ENCODE measurements at places on chromosomes 4 and X.

GRCh38 chrX:50920132-50920531, 9.6 kb downstream of the BMP15 start:
- DNase-seq, result no peak

DNA sequence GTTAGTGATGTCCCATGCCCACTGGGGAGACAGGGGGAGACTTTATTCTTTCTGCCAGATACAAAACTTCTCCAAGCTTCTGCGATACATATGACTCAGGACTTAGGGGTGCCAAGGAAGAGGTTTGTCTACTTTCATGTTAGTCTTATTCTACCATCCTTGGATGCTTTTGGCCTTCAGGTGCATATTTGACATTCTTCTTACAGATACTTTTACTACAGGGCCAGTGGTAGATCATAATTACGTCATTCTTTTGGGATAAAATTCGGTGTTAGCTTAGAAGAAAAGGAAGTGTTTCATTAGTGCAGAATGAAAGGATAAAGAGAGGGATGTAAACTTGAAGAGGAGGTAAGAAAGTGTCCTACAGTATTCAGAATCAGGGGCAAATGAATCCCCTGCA, 245.2 kb downstream of the THOC2 start:
- no peak for DNase-seq

- peak; percentile 10 for DNase-seq
These were observed 11.0 kb upstream of the EIF4E start for GRCh38 chr4:98939892-98940298.

DNA sequence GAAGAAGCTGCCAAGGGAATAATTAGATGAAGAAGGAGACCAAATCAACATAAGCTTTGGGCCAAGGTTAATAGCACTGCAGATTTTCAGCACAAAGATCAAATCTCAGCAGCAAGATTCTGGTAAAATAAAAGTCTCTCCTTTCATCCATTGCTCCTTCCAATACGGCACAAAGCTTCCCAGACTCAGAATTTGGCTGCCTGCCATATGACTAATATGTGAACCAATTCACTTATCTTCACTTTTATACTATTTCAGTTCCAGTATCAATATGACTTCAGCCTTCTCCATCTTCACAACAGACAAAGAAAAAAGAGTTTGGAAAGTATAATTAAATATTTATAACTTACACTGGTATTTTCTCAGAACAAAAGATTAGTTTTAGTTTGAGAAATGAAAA, 978.3 kb upstream of the GRID2 start:
- DNase-seq, result no peak

DNA sequence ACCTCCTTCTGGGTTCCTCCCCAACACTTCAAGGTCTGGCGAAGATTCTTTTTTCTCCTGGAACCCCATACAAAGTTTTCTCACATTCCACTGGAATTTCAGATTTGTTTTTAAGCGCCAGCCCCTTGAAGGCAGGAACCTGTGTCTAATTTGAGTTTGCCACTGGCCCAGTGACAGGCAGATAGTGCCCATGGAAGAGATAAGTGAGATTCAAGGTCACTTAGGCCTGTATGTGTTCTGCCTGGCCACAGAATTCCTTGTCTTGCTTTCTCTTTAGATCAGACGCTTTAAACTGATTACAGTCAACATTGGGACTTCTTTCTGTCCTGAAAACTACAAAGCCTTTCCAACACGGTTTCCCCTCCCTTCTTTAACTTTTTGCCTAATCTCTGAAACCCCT, 11.2 kb downstream of the ATOH1 start:
- DNase-seq, result no peak

GRCh38 chr4:85995361-85995760, 364.5 kb downstream of the MAPK10 start:
- DNase-seq, result no peak

GRCh38 chr4:56289934-56290333, 97.4 kb downstream of the AASDH start:
- DNase-seq, result no peak

DNA sequence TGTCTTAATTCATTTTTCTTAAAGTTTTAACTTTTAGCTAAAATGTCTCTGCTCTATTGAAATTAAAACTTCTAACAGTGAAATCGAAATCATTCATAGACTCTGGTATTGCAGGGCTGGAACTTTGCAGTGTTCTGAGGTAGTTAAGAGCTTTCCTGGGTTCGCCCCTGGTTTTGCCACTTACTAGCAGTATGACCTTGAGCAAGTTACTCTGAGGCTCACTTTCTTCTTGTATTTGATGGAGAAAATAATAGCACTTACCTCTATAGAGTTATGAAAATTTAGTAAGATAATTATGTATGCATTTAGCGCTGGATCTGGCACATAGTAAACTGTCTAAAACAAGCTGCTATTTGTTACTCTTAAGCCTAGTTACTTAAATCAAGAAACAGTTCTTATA, 1.7 kb downstream of the SLAIN2 start:
- DNase-seq, result no peak

- no peak for DNase-seq
These were observed 21.7 kb upstream of the CLNK start for GRCh38 chr4:10706236-10706635.
